Stimulated activated CD8-positive, alpha-beta memory T cell treated with anti-CD3 and anti-CD28 coated beads, Interleukin-7, amount 100 ng/mL, for 48 hours (primary cell): ENCODE measurements at places on chromosomes 3 and 15.

DNA sequence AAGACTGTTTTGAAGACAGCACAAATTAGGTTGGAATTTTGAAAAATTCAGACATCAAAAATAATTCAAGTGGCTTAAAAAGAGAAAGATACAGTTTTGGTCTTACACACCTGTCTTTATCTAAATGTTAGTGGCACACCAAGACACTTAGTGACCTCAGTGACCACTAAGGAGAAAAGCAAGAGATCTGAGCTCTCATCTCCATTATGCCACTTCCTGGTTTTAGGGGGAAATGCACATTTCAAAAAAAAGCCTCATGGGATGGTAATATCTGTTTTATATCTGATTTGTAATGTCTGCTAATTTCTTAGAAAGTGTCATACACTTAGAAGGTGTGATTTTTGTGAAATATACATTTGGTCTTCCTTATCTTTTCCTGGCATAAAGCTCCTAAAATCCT is 16.4 kb downstream of the IL12A start:
- no peak for DNase-seq

DNA sequence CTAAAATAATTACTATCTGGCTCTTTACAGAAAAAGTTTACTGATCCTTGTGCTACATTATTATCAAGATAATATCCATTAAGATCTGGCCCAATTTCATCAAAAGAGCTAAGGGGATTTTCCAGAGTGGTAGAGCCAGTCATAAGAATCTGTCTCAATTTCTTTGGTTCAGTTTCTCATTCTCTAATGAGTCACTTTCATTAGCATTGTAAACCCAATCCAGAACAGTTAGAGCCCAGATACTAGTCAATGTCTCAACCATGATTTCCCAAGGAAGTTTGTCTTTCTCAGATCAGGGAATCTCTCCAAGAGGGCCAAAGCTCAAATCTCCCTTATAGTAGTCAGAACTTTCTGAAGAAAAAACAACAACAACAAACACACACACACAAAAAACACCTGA is 131.1 kb upstream of the PPP2R3A start:
- DNase-seq, result no peak

DNA sequence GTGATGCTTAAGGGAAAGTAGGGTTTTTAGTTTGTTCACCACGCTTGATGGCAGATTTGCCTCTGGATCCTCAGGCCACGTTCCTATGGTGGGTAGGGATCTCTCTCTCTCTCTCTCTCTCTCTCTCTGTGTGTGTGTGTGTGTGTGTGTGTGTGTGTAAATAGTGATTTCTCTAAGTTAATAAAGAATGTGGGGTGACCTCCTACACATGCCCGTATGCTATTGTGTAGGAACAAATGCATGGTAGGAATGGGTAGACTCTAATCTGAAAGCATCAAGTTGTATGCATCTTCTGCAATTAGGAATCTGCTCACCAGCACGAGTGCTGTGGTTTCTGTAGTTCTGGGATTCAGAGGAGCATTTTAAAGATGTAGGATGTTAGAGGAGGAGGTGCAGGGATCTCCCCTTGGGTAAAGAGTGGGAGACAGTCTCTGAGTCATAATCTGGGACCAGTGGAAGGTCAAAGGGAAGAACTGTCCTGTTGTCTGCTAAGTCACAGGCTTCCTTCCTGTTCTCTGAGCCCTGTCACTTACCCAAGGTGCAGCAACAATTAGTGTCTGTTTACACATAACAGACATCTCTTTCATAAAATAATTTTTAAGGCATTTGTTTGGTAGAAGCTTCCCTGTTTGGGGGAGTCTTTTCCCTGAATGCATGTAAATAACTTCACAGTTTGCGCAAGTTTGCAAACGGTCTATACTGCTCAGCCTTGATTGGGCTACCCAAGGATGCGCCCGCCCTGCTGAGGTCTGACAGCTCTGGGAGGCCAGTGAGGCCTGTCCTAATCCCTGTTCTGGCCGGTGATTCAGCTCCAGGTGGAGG is 139.8 kb downstream of the IGF1R start:
- DNase-seq, result no peak

DNA sequence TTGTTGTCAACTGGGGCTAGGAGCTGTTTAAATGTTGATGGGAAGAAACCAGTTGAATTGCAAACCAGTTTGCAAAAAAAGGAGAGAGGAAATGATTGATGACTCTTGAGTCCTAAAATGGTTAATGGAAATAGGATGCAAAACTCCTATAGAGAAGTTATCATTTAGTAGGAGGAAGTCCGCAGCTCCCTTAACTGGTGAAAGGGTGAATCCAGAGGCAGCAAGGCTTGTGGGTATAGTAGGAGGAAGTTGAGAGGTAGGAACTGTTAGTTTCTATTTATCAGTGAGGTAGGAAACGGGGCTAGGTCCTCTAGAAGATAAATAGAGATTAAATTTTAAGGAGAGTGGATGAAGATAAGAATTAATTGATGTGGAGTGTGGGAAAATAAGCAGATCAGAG is 15.4 kb downstream of the IREB2 start:
- DNase-seq, result no peak
